ENCODE measurements at places on chromosomes 12 and 14.

- DNase-seq: no peak
Measured at GRCh38 chr12:49642370-49642802, 19.0 kb downstream of the PRPF40B start.

DNA sequence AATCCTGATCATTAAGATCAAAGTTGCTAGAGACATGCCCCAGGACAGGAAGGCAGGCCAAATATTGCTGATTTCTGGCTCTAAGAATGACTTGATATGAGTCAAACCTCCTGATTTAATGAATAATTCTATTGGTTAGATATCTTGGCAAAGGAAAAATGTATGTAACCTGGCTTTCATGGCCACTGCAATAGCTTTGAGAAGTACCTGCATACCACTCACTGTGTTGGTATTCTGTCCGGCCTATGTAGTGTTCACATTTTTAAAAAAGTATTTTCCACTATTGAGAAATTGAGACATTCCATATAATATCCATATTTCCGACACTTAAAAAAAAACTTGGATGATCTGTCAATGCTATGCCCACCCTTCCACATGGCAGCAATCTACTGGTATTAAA is 283.1 kb upstream of the SOX5 start:
- DNase-seq: no peak

DNA sequence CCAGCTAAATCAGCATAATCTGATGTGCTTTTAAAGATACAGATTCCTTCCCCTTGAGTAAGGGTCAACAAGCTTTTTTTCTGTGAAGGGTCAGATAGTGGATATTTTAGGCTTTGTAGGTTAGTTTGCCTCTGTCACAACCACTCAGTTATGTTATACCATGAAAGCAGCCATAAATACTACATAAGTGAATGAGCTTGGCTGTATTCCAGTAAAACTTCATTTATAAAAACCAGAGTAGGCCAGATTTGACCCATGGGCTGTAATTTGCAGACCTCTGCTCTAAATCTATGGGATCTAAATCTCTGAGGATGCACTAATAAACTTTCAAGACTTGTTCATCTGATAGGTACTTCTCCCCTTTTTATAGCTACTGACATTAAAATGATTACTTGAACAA is 47.7 kb downstream of the LEMD3 start:
- DNase-seq: no peak

DNA sequence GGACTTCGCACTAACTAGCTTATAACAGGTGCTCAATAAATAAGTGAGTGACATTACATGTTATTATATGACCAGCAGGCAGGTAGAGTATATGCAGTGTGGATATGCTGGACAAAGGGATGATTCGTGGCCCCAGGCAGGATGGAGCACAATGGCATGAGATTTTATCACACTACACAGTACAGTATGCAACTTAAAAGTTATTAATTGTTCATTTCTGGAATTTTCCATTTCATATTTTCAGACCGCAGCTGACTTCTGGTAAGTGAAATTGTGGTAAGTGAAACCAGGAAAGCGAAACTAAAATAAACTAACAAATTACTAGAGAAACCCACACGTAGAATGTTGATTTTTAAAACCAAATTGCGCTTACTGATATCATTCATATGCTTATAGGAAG is 3.3 kb downstream of the PARP11 start:
- no peak for DNase-seq

- DNase-seq: peak; percentile 45
Measured at GRCh38 chr14:63928744-63929174, 76.0 kb downstream of the SYNE2 start.

DNA sequence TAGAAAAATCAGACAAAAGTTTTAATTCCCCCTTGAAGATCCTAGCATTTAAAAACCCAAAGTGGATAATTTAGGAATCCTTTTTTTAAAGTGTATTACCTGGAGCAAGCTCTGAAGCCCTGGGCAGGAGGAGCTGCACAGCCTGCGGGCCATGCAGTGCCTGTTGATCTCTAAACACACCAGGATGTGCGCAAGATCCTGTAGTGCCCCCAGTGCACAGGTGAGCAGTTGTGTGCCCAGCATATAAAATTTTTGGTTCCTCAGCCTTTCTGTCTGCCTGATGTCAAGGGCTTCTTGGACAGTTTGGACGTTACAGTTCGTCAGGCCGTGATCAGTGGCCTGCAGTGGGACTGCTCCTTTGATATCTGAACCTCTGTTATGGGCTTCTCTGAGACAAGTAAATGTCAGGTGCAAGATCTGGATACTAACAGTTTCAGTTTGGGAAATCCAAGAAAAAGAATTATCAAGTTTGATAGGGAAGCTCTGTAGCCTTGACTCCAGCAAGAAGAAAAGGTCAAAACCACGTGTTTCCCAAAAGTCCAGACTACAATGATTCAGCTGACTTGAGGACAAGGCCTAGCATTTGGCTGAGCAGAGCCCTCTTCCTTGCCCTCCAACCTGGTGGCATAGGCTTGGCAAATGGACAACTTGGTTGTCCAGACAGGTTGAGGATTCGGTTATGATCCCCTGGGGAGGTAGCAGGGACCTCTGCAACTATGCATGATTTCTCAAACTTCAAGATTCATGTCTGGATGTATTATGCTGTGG is 1.0 kb downstream of the ATXN7L3B start:
- DNase-seq: no peak

DNA sequence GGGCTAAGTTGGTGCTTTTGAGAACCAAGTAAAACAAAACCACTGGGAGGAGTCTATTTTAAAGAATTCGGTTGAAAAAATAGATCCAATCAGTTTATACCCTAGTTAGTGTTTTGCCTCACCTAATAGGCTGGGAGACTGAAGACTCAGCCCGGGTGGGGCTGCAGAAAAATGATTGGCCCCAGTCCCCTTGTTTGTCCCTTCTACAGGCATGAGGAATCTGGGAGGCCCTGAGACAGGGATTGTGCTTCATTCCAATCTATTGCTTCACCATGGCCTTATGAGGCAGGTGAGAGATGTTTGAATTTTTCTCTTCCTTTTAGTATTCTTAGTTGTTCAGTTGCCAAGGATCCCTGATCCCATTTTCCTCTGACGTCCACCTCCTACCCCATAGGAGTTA is 1.8 kb upstream of the RAB5B start:
- no peak for DNase-seq

- DNase-seq: no peak
Measured at GRCh38 chr12:104703372-104703771, 246.6 kb downstream of the CHST11 start.

- no peak for DNase-seq
Measured at GRCh38 chr12:24153079-24153478, 203.6 kb upstream of the SOX5 start.

GRCh38 chr14:85088192-85088591 is 441.8 kb upstream of the FLRT2 start:
- no peak for DNase-seq

DNA sequence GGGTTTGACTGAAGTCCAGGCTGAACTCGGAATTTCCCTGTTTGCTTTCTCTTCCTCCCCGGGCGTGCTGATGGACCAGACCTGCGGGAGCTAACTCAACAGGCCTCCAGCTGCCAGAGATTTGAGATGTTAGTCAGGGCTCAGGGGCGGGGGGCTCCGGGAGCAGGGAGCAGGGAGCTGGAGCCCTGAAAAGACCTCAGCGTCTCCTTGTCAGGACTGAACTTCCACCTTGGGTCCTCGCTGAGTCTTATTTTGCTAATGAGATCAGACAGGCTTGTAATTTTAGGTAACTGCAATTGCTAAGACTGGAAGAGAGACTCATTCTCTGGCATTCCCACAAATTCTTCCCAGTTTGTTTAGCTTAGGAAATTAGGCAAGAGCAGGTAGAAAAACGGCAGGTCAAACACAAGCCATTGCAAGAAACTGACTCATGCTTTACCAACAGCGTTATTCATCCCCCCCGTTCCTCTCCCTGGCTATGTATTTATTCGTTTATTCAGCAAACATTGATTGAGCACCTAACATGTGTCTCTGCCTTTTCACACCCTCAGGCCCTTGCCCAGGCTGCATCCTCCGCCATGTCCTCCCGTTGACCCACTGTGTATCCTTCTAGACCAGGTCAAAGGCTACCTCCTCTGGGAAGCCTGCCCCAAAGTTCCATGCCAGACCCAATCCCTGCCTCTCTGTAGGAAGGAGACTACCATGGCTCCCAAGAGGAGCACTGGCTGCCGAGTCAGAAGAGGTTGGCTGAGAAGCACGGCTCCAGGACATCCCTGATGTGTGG is 80.4 kb upstream of the DIO3 start:
- no peak for DNase-seq

DNA sequence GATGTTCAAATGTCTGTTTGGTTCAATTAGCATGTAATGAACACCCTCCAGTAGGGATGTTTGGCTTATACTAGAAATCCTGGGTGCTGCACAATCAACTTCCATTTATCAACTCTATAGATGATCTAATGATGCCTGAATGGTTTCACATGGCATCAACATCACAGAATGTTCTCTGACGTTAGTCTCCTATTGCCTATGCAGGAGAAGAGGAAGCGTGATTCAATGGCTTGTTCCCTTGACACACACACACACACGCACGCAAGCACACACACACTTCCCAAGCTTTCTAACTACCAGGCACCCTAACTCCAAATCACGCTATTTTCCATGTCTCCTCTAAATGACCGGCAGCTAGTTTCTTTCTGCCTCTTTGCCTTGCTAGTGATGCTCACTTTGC is 49.3 kb downstream of the PKP2 start:
- DNase-seq: no peak

DNA sequence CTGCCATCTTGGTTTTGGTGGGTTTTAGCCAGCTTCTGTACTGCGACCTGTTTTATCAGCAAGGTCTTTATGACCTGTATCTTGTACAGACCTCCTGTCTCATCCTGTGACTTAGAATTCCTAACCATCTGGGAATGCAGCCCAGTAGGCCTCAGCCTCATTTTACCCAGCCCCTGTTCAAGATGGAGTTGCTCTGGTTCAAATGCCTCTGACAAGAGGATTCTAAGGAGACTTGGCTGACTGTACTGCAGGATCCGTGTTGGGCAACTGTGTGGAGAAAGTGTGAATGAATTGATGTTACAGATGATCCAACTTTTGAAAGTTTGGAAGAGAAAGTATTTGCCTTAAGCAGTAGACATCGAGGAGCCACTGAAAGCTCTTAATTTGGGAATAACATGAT is 91.0 kb downstream of the TTLL5 start:
- DNase-seq: no peak

DNA sequence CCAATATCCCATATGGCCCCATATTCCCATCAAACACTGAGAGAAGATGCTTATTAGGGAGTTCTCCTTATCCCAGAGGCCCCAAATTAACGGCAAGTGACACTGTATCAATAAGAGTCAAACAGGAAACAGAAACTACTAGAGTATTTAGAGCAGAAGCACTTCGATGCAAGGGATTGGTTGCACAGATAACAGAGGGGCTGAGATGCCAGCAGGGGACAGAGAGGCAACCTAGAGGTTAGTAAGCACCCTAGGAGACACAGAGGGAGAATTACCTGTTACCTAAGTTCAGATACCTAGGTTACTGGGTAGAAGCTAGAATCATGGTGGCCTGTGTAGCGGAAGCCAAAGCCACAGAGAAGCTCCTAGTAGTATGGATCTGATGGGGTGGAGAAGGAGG is 2.9 kb downstream of the HEBP1 start:
- DNase-seq: no peak

- DNase-seq: no peak
Measured at GRCh38 chr12:15996254-15996653, 85.1 kb downstream of the DERA start.

- no peak for DNase-seq
Measured at GRCh38 chr12:49330631-49331379, 6.2 kb downstream of the C1QL4 start.

DNA sequence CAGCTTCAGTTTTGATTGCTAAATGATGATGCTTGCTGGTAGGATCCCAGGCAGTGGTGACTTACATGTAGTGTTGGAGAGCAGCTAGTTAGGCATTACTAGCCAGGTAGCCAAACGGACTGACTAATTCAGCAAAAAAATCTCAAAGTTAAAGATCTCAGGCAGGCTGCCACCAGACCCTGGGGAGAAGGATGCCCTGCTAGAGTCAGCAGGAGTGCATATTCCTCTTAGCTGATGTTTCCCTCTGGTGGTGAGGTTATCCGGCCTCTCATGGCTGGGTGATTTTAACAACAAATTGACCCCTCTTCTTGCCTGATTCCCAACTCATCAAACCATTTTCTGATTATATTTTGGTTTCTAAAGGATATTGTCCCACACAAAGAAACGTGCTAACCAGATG is 2.8 kb downstream of the EFS start:
- DNase-seq: no peak

DNA sequence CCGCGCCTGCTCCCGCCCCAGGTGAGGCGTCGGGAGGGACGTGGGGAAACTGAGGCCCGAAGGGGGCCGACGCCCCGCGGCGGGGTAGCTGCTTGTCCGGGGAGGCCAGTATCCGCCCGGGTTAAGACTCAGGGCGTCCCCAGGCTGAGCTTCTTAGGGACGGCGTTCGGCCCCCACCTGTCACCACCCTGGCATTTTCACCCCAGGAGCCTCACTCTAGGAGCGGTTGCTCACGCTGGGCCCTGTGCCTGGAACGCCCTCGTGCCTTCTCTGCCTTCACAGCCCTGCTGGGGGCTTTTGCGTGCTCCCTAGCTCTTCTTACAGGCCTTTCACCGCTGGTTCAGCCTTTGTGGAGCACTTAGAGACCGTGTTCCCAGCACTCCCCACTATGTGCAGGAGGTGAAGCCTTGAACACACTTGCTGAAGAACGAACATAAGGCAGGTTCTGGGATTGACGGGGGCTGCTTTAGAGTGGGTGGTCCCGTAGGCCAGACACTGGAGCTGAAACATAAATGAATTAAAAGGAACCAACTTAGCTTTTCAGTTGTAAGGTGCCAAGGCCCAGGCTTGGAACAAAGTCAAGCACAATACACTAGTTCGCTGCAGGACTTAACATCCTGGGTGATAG is 601 bp downstream of the ZNF839 start:
- DNase-seq: no peak

DNA sequence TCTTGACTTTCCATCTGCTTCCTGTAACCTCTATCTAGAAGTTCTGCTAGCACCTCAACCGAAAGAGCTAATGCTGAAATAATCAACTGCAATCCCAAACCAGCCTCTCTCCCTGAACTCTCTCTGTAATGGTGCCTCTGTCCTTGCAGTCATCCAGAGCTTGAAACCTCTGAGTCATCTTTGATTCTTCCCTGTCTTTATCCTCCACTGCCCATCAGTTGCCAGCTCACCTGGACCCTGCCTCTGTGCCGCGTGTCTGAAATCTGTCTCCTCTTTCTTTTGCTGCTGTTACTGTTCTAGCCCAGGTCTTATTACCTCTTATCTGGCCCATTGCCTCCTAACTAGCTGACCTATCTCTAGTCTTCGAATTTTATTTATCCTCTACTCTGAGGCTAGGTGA is 15.5 kb downstream of the CLSTN3 start:
- DNase-seq: no peak

- DNase-seq: peak; percentile 11
Measured at GRCh38 chr12:92649511-92650227, 53.1 kb upstream of the PLEKHG7 start.

DNA sequence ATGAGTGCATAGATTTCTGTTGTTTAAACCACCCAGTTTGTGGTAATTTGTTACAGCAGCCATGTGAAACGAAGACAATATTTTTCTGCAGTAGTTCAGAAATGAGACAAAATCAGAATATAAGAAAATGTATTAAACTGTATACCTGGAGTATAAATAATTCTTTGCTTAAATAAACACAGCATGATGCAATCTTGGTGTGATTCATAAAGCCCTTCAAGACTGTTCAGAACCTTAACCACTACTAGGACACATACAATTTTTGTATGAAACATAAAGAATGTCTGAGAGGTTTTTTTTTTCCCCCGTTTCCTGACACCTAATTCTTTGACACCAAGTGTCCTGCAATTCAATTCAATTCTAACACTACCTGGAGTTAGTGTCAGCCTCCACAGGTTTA is 10.5 kb downstream of the C12orf75 start:
- DNase-seq: no peak

GRCh38 chr12:61538951-61539350 is 721.3 kb upstream of the USP15 start:
- no peak for DNase-seq
